ENCODE measurements at places on chromosomes 2 and 18. TPM values are rescaled to one million over a fixed set of nuclear protein-coding genes. Genes with fewer than 3 reads are reported as not detected.

DNA sequence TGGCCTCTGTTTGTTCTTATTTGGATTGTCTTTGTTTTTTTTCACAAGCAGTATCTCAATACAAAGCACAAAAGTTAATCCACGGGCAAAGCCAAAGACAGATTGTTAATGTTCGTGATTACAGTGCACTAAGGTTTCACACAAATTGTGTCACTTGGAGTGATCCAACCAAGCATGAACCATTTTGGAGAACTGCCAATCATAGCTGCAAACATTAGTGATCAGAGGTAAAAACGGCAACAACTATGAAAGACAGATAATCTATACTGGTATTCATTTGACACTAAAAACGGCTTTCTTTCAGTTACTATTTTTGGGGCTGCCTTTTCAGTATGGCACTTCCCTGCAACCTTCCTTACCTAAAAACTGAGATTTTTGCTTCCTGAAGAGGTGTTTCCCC, 213.1 kb upstream of the GULP1 start:
- no peak for DNase-seq

DNA sequence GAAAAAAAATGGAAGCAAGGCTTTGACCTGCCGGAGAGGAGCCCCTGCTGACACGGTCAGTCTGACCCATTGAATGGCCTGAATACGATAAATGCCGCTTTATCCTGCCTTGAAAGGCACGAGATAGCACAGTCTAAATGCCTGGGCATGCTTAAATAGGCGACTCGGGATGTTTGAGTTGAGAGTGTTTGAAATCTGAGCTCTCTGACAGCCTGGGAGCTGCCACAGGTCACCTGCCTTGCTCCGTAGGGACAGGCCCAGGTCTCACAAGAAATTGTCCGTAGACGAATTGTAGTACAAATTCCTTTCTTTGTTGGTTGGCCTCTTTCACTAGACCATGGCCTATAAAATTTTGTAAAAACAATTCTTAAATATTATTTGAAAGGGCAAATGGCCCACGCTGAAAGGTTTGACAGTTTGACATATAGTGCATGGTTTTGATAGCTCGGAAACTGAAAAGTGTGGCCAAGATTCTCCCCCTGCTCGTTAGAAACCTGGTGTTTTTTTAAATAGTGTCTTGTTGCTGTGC, 72.8 kb downstream of the MEIS1 start:
- no peak for DNase-seq

DNA sequence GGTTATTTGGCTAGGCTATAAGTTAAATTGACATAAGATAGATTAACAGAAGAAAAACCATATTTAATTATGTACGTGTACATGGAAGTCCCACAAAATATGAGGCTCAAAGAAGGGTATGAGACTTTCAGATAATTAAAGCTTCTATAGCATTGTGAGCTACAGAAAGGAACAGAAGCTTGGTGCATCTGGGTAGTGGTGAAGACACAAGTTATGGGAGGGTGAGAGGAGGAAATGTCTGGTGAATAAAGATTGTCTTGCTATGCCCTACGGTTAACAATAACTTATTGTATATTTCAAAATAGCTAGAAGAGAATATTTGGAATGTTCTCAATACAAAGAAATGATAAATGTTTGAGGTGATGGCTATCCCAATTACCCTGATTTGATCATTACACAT, 6.8 kb upstream of the FAM124B start:
- DNase-seq: no peak

DNA sequence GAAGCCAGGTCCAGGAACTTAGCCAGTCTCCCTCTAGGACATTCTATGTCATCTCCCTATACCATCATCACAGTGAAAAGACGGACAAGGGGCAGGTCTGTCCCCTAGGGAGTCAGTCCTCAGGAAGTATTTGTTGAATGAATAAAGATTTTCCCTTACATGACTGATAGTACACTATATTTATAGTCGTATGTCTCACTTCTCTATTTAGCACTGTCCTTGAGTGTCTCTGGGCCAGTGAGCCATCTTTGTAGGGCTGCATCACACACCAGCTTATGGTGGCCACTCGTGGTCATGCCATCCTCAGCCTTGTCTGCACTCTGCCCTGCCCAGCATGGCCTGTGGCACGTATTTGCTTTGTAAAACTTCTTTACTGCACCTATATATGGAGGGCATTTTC, 25.8 kb downstream of the PTPN18 start:
- DNase-seq: no peak

DNA sequence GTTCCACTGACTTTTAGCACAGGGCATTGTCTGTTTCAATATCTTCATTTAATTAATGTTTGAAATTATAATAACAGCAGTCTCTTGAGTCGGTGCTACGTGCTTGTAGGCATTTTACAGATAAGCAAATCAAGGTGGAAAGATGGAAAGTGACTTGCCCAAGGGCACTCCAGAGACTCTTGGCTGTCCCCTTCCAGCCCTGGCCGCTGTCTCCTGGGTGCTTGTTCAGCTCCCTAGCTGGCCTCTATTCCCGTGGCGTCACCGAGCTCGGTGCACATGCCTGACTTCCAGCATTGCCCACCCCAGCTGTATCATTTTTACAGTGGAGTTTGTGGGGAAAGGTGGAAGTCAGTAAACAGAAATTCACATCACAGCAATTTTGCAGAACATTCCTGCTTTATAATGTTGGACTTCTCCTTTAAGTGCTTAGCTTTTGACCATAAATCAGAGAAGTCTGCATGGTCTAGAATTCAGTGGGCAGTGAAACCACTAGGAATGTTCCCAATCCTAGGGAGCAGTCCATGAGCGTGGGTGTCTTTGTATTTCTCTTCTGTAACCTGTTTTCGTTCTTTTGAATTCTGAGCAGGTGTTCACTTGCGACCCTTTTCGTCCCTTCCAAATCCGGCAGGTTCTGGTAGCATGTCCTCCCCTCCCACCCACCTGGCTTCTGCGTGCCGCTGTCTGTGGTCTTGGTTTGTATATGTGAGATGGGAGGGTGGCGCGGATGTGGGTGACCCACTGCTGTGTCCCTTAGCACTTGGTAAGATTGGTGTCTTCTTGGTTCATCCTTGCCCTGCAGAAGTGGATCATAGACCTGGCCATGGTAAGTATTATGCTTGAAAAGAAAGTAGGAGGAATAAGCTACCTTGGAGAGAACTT, 8.4 kb downstream of the SLC66A3 start:
- no peak for DNase-seq

DNA sequence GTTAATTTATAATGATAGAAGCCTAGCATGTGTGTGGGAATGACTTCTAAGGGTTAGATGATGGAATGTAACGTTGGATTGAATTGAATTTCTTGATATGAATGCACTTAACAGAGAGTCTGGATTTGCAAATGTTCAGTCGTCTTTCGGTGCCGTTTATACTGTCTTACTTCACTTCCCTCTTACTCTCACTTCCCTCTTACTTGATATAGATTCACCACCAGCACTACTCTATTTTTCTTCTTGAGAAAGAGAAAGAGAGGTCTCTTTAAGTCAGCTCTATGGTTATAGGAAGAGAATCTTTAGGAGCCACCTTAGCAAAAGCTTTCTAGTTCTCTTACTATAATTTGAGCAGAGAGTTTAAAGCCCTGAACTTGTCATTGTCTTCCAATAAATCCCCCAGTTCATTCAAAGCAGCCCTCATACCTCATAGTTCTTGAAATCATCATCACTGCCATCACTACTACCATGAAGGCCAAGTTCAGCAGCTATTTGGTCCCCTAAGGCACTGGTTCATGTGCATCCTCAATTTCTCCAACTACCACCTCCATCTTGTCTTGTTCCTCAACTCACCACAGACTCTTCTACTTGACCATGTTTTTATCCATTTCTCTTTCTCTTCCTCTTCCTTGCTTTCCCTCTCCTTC, 501.7 kb upstream of the TCF4 start:
- DNase-seq: no peak

DNA sequence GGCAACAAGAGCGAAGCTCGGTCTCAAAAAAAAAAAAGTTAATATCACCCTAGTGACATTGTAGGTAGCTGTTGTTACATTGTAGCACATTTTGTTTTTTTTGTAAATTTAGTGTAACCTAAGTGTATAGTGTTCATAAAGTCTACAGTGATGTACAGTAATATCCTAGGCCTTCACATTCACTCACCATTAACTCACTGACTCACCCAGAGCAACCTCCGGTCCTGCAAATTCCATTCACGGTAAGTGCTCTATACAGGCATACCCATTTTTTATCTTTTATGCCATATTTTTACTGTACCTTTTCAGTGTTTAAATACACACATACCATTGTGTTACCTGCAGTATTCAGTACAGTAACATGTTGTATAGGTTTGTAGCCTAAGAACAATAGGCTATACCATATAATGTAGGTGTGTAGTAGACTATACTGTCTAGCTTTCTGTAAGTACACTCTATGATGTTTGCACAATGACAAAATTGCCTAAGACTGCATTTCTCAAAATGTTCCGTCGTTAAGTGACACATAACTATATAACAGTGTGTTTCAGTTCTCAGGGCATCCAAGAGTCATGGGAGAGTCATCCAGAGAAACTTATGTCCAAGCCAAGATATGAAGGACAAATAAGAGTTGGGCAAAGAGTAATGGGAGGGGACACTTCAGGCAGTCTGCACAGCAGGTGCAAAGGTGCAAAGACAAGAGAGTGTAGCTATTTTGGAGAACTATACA, 68.4 kb downstream of the TANK start:
- no peak for DNase-seq

DNA sequence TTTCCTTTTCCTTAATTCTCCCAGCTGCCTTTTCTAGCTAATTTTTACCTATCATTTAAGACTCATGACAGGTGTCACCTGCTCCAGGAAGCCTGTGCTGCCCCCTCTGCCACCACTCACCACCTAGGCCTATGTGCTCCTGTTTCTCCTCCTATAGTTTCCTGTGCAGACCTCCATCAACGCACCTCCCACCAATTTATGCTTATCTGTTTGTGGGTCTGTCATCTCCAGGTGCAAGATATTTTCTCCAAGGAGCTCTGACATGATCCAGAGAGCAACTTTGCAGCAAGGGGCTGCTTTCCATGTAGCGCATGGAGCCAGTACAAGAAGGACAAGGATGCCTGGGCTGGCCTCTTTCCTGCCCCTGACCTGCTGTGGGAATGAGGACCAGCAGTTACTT, 42.7 kb downstream of the SLC4A5 start:
- no peak for DNase-seq

- DNase-seq: no peak
Observed at GRCh38 chr2:42964439-42965083, 172.2 kb upstream of the HAAO start.

- DNase-seq: no peak
Observed at GRCh38 chr2:64362562-64363026, 91.4 kb upstream of the LGALSL start.

DNA sequence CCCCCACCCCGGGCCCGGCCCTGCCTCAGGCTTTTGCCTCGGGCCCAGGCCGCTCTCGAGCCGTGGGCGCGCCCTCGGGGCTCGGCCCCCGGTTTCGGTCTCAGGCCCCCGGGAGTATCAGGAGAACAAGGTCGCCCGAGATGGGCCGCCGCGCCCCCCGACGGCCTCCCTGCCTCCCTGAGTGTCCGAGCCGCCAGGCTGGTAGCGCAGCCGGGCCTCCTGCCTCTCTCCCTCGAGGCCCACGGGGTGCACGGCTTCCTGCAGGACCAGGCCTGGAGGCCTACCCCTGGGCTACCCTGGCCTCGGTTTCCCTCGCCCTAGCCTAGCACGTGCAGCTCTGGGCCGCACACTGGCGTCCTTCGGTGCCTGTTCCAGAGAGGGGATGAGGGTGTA, 8.4 kb downstream of the GBX2 start:
- DNase-seq: no peak

DNA sequence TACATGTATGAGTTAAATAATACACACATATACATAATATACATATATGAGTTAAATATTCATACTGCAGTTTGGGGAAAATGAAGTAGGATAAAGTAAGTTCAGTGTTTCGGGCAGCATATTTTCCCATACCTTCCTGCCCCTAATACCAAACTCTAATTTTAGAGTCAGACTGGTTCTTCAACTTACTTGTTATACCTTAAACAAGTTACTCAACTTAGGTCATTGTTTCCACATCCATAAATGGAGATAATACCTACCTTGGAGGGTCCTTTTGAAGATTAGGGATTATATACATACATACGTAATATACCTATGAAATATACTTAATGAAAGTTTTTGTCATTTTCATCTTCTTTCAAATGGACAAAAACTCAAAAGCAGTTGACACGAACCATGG, 8.4 kb downstream of the MEMO1 start:
- no peak for DNase-seq

- no peak for DNase-seq
Observed at GRCh38 chr2:100887713-100888495, 68.0 kb downstream of the NPAS2 start.

Gene SPDYA
- total RNA-seq: 1.8 TPM

Gene DYSF
- total RNA-seq: 0.05 TPM

Gene WNT10A
- total RNA-seq: 1.1 TPM

Measured in activated naive CD4-positive, alpha-beta T cell treated with anti-CD3 and anti-CD28 coated beads for 36 hours (primary cell).